ENCODE measurements at places on chromosomes 7 and 10.
A peak's percentile ranks its signal among the peaks of the same experiment; 100 is the strongest.

GRCh38 chr7:39541511-39541910 is 24.7 kb upstream of the YAE1 start:
- DNase-seq = no peak

DNA sequence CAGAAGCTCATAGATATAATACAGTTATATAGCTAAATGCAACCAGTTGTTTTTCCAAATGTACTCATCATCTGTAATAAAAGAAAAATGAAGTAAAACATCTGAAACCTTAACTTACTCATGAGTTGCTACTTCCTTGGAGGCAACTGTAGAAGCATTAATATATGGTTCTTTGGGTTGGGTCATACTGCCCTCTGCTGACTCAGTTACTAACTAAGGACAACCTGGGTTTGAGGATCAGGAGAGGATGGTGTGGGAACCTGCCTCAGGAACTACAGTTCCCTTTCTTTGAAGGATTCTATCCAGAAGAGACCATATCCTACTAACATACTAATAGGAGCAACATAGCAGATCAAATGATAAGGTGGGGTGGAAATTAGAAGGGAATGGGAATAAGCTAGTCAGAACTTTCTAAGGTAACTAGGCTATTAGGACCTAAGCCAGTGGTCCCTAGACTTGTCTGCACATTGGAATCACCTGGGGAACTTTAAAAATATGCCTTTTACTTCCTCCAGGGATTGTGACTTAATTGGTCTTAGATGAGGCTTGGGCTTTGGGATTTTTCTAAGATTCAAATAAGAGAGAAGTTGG is 20.7 kb downstream of the COX15 start:
- no peak for DNase-seq

DNA sequence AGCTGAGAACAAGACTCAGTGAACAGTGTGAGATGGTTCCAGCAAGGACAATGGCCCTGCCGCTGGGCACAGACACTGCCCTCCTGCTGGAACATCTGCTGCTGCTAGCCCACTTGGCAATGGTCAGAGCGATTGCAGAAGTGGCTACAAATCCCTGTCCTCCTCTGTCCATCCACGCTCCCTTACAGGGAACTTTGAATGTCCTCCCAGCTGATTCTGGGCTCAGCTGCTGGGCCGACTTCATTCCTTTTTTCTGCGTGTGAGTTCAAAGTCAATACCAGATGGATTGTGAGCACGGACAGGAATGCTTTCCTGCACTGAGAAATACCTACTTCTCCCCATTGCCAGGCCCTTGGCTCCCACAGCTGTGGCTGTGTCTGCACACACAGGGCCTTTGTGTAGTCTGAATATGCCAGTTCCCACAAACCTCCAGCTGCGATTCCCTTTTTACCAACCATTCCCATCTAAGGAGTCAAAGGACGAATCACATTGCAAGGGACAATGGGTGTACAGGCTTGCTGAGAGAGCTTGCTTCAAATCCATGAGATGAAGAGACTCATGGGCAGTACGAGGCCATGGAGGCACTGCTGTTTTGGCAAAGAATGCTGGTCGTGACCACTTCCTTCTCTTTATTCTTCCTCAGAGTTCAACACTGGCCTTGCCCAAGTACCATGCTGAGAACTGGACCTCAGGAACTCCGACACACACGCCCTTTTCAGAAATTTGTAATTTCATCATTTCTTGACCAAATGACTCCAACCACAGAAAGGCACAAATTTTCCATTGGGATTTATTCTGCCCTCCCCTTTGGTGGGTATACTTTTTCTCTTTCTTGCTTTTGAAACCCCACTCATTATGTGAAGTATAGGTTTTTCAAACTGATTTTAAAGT is 44.2 kb downstream of the BPGM start:
- no peak for DNase-seq

GRCh38 chr7:45874408-45875131 is 1.7 kb upstream of the CCDC201 start:
- no peak for DNase-seq

DNA sequence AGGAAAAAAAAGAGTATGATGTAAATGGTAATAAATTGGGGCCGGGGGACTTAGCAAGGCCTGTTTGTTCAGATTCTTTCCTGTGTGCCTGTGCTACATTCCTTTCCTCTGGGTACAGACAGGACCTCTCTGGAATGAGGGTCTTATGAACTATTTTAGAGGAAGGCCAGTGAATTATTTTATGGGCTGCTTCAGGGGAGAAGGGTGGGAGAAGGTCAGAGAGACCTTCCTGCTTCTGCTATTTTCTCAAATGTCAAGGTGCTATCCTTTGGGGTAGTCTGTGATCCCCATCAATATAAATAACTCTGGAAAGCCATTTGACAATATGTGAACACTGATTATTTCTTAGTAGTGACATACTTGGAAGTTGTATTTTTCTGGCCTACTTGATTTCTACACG is 426.5 kb downstream of the SH2D4B start:
- no peak for DNase-seq

DNA sequence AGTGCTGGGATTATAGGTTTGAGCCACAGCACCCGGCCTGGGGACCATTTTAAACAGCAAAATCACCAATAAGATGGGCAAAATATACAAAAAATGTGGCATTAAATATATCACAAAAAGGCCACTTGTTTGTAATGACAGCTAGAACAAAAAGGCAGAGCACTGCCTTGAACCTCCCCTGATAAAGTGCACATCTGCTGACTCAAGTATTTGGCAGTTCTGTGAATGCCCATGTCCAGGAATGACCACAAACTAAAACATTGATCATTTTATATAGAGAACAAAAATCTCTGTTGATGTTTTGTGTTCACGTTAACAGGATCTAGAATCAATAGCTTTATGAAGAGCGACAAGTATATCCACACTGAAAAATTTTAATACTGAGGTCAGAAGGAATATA is 21.5 kb downstream of the HERC4 start:
- DNase-seq = no peak

DNA sequence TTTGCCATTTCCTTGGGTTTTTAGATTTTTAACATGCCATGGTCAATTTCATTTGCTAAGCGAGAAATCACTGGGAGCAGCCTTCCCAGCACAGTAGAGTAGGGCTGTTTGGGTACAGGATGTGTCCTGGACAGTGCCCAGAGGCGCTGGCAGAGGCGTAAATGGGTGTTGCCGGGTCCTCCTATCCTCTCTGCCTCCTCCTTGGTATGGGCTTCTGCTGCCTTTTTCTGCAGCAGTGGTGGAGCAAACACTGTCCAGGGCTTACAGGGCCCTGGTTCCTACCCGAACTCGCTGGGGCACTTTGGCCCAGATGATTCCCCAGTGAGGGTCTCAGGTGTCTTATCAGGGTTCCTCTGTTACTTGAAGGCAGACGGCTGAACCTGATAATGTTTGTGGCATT is 298.3 kb downstream of the RPS24 start:
- DNase-seq = no peak

GRCh38 chr7:101200862-101201599 is at the start of gene MOGAT3:
Gene MOGAT3 (minus strand): TSS chr7:101201036. CDS start chr7:101200854, 182 bp downstream.
- DNase-seq = no peak

DNA sequence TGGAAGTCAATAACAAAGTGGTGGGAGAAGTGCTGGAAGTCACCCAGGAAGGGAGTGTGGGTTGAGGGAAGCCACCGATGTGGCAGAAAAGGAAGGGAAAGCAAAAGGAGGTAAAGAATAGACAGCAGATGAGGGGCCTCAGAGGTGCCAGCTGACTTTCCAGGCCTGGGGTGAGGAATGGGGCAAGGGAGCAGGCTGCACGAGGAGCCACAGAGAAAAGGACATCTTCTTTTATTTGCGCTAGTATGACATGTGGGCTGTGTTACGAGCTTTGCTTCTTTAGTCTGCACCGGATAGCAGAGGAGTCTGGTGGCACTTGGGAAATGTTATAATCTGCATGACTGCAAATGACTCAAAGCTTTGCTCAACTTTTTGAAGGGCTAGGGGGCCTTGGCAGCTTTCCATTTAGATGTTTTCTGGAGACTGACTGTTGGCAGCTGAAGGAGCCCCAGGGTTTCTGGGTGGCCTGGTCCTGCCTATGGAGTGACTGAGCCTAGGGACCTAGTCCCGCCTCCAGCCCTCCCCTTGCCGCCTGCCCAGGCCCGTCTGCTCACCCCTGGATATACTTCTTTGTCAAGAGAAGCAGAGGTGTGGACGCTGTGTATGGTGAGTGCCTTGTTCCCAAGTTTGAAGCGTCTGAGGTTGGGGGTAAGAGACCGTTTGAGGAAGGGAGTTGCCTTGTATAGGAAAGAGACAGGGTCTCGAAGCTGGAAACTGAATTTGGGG is 5.1 kb downstream of the PRXL2A start:
- no peak for DNase-seq

GRCh38 chr7:35384761-35385700 is 131.1 kb upstream of the TBX20 start:
- DNase-seq = no peak

- no peak for DNase-seq
Observed at GRCh38 chr10:22712211-22712955, 2.0 kb downstream of the PIP4K2A start.

GRCh38 chr10:113493882-113494301 is 59.0 kb upstream of the HABP2 start:
- DNase-seq = no peak

DNA sequence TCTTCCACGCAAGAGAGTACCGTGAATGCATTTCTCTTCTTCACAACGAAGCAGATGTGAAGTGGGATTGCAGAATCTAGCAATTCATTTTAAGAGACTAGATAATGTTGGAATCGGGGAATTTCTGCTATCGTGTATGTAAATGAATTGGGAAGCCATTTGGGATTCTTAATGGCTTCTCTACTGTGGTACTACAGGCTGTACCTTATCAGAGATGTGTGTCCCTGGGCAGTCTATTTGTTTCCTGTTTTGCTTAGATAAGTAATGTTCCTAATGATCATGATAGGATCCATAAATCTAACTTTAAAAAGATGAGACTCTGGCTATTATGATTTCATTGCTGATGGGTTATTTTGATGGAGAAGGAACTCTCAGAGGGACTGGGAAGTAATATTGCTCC is 320.6 kb downstream of the REEP3 start:
- no peak for DNase-seq

- no peak for DNase-seq
Observed at GRCh38 chr7:66355756-66356155, 150.6 kb downstream of the TPST1 start.

DNA sequence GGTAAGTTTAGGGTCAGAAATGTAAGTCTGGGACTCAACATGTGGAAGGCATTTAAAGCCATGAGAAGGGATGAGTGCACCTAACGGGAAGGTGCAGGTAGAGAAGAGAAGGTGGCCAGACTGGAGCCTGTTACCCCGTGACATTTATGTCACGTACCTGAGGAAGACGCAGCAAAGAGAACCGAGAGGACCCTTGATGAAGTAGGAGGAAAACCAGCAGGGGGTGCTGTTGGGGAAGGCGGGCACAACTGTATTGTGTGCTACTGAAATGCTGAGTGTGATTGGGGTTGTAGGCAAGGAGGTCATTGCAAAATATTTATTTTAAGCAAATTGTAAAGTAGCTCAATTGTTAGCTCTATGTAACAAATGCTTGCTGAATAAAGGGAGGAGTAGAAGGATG is 338.2 kb upstream of the PRKCQ start:
- peak; percentile 64 for DNase-seq

- DNase-seq = no peak
Observed at GRCh38 chr7:147803606-147804005, 787.0 kb upstream of the C7orf33 start.

DNA sequence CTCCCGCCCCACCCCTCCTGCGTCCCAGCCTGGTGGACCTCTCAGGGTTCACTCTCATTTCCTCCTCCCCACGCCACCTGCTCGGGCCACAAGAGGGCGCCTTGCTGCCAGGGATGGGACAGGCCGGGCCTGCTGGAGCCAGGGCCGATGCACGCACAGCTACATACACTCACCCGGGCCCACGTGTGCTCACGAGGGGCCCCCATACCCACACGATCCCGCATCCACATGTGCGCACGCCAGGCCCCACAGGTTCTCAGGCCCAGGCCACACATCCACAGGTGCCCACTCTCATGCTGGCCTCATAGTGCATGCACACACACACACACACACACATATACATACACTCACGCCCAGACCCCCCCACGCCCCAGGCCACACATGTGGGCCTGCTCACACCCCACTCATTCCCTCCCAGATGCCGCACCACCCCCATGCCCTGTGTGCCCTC is 68.6 kb downstream of the LHPP start:
- DNase-seq = peak; percentile 82

DNA sequence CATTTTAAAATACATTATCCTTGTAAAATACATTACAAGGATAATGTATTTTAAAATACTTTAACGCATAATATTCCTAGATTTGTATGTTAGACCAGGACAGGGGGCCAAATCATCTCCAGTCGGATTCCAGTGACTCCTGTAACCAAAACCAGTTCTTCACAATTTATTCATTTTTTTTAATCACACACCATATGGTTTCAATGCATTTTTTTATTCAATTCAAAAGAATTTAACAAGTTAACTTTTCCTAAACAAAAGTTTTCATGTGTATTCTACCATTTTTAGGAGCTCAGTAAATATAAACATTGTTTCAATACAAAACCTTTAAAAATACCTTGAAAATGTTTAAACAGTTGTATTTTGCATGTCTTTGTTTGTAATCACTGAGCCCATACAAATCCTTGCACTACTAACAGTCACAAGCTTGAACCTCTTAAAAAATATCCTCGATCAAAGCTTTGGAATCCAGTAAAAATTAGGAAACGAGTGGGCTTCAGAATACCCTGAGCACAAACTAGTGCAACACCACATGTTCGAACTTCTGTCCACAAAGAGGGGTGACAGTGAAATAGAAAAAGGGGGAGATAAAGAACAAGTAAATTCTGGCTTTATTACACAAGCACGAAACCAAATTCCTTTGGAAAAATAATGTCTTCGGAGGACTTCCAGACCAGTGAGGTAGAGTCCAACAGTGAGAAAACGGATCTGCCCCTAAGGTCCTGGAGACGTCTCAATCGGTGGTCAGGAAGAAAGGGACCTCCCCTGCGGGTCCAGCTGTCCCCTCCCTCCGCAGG is 1.6 kb downstream of the CCDC71L start:
- DNase-seq = no peak

GRCh38 chr10:69449841-69450240 is 1.4 kb upstream of the TSPAN15 start:
- DNase-seq = peak; percentile 24

- DNase-seq = no peak
Observed at GRCh38 chr7:27375958-27376357, 133.4 kb downstream of the EVX1 start.

GRCh38 chr7:28739128-28739527 is 219.0 kb downstream of the TRIL start:
- DNase-seq = no peak

DNA sequence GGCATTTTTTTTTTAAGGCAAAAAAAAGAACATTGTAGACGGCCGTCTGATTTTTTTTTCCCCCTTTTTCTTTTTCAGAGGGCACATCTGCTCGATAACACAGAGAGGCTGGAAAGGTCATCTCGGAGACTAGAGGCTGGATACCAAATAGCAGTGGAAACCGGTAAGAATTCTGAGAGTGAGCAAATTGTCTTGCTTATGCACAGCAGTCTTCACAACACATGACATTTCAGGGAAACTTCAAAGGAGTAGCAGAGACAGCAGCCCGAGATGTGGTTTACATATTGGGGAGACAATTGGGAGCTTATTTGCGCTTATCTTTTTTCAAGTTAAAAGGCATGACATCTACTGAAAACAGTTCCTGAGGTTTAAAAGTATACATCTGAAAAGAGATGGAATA is 91.2 kb downstream of the VTI1A start:
- no peak for DNase-seq

Measured in stimulated activated CD8-positive, alpha-beta memory T cell treated with anti-CD3 and anti-CD28 coated beads, Interleukin-4, amount 100 ng/mL, for 24 hours (primary cell).